Fibroblast of skin of scalp (primary cell): ENCODE measurements at places on chromosomes 2 and 18.

GRCh38 chr2:196113061-196113974 lies 44.7 kb upstream of the DNAH7 start:
- peak; percentile 79 for DNase-seq

- DNase-seq, result no peak
These were observed 1.7 kb downstream of the PAX3 start for GRCh38 chr2:222296911-222297599.

- DNase-seq, result peak; percentile 24
These were observed 167.6 kb downstream of the AFF3 start for GRCh38 chr2:99974682-99975375.

DNA sequence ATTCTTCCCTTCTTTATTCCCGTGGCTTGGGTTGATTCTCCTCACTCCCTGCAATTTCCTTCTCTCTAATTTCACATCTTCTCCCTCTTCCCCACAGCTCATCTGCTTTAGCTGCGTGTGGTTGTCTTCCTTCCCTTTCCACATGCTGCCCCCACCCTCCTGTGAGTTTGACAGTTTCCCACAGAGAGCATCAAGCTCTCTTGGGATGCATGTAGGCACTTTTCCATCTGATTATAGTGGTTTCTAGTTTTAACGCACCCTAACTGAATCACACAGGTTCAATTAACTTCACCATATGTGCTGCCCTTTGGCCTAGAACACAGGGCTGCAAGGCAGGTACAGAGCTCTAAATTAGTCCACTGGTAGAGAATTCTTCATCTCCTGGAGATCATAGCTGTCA lies 110.5 kb downstream of the TACR1 start:
- DNase-seq, result no peak

DNA sequence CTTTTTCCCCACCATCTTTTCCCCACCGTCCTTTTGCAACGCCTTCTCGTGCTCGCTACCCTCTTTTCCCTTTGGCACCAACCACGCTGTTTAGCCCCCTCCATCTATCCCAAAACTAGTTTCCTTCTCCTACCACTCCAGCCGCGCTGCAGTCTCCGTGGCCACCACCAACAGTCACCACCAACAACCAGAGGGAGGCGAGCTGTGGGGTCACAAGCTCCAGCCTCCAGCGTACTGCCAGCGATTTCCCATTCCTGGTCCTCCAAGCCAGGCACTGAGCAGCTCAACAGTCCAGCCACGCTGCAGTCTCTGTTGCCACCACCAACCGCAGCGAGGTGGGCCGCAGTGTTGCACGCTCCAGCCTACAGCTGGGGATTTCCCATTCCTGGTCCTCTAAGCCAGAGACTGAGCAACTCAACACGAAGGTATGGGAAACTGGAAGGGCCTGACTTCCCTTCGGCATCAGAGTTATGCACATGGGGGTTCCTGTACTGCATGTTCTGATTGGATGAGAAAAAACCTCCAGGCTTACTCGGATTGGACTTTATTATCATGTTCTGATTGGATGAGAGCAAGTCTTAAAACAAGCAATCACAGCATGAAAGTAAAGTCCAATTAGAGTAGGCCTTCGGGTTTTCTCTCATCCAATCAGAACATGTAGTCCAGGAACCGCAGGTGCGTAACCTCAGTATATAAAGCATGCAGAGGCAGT lies 42.3 kb upstream of the IMP4 start:
- DNase-seq, result no peak

GRCh38 chr2:12604341-12604740 lies 112.4 kb upstream of the TRIB2 start:
- no peak for DNase-seq
